ENCODE measurements at places on chromosomes 12 and 14.

- no peak for DNase-seq
Observed at GRCh38 chr12:118690506-118690905, 290.8 kb upstream of the SRRM4 start.

DNA sequence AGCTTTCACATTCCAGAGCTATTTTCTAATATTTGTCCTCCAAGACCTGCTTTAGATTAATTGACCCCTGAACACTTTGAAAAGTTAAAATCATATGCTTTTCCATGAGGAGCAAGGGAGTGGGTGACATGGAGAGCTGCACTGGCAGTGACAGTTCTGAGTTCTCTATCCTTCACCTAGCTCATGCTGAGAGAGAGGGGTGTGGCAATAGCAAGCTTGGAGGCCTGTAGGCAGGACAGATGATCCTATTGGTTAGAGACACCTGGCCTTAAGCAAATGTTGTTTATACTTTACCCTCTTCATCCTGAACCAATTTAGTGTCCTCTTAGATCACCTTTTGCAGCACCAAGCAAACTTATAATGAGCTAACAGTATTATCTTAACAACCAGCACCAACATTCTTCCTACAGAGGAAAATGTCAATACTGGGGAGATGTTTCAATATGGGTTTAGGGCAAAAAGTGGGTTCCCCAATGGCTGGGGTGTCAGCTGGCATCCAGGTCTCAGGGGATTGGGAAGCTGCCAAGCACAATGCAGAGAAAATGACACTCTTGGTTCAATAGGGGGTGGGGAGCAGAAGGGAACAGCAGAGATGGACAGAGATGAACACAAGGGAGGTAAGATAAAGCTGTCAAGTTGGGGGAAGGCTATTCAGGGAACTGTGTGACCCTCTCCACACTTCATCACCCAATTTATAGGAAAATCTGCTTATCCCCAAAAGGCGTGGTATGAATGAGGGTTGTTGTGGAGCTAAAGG lies 37.0 kb upstream of the PPM1H start:
- no peak for DNase-seq

DNA sequence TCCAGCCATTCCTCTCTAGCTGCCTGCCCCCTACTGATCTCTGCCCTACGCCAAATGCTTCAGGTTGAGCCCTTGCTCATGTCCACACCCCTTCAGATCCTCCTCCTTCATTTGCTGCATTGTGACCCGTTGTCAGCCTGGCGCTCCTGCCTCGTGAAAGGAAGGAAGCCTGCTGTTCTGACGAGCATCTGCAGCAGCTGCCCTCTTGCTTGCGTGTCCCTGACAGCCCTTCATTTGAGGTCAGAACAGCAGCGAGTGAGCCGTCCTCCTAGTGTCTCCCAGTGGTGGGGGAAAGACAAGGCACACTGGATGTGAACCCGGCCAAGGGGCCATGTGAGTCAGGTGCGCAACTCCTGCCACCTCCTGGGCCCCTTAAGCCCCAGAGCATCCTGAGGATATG lies 3.0 kb upstream of the PIANP start:
- DNase-seq: no peak

GRCh38 chr14:59236195-59236594 lies 47.7 kb downstream of the DAAM1 start:
- no peak for DNase-seq

GRCh38 chr12:57404966-57405640 lies 25.7 kb downstream of the R3HDM2 start:
- DNase-seq: no peak

DNA sequence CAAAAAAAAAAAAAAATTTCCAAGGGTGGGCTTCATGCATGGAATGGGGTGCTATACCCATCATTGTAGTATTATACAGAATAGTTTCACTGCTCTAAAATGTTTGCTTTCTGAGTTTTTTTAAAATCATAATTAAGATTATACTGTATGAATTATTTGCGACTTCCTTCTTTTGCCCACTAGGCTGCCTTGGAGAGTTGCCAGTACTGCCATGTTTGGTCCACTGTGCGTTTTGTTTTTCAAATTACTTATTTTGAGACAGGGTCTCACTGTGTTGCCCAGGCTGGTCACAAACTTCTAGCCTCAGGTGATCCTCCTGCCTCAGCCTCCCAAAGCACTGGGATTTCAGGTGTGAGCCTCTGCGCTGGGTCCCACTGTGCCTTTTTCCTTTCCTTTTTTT lies 19.9 kb downstream of the PLBD2 start:
- DNase-seq: no peak

- no peak for DNase-seq
Observed at GRCh38 chr12:9763025-9763424, 2.3 kb upstream of the CD69 start.

DNA sequence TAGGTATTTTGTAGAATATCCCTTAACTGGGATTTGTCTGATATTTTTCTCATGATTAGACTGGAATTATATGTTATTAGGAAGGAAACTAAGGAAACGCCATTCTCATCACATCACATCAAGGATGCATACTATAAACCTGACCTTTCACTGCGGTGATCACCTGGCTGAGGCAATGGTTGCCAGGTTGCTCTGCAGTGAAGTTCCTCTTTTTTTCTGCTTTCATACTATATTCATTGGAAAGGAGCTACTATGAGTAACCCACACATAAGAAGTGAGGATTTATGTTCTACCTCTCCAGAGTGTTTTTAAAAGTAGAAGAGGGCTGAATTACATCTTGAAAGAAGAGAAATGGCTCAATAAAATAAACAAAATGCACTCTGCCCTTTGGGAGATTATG lies 31.0 kb upstream of the GRIP1 start:
- no peak for DNase-seq

- no peak for DNase-seq
Observed at GRCh38 chr12:132583411-132583710, 27.0 kb downstream of the LRCOL1 start.

- no peak for DNase-seq
Observed at GRCh38 chr14:75204116-75204515, 27.7 kb upstream of the TMED10 start.

GRCh38 chr14:46887144-46887543 lies 235.6 kb upstream of the RPL10L start:
- no peak for DNase-seq

- DNase-seq: no peak
Observed at GRCh38 chr14:104221071-104221625, 82.8 kb downstream of the KIF26A start.

DNA sequence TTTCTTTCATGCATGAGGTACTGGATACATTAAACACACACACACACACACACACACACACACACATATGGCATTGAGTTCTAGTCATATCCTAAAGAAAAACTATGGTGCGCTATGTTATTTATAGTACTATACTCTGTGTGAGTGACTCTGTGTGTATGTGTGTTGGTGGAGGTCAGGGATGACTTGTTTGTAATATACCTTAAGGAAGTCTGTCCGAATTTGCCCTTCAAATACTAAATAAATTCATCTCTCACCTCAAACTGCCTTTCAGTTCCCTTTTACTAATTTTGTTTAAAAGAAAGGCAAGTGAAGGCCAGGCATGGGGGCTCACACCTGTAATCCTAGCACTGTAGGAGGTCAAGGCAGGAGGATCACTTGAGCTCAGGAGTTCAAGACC lies 2.1 kb upstream of the AKAP5 start:
- no peak for DNase-seq

- peak; percentile 87 for DNase-seq
Observed at GRCh38 chr14:67837011-67837624, 17.5 kb downstream of the RAD51B start.

GRCh38 chr14:51269634-51270033 lies 29.6 kb downstream of the TMX1 start:
- peak; percentile 8 for DNase-seq

GRCh38 chr14:59450716-59451115 lies 14.5 kb downstream of the GPR135 start:
- no peak for DNase-seq

DNA sequence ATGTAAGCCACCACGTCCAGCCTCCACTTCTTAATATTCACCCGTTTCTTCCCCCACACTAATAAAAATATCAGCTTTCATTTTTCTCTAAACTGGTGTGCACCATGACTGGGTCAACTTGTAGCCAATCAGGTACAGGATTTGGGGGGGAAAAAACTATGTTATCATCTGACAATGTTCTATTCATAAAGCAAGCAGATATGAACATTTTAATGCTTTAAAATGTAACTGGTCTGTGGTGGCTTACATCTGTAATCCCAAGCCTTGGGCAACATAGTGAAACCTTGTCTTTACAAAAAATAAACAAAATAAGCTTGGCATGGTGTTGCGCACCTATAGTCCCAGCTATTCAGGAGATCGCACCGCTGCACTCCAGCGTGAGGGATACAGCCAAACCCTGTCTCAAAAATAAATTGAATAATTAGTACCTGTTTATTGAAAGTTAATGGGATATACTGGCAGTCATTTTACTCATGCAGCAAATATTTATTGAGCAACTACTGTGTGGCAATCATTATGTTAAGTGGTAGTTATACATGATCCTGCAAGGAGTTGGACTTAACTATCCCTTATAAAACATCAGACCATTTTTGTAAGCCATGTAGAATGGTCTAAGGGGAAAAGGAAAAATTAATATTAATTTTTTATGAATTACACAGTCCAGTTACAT lies 15.3 kb upstream of the ITPR2 start:
- DNase-seq: peak; percentile 92

- peak; percentile 33 for DNase-seq
Observed at GRCh38 chr12:65170209-65170881, 962 bp downstream of the LEMD3 start.

- no peak for DNase-seq
Observed at GRCh38 chr14:23076785-23077408, 18.0 kb downstream of the ACIN1 start.

DNA sequence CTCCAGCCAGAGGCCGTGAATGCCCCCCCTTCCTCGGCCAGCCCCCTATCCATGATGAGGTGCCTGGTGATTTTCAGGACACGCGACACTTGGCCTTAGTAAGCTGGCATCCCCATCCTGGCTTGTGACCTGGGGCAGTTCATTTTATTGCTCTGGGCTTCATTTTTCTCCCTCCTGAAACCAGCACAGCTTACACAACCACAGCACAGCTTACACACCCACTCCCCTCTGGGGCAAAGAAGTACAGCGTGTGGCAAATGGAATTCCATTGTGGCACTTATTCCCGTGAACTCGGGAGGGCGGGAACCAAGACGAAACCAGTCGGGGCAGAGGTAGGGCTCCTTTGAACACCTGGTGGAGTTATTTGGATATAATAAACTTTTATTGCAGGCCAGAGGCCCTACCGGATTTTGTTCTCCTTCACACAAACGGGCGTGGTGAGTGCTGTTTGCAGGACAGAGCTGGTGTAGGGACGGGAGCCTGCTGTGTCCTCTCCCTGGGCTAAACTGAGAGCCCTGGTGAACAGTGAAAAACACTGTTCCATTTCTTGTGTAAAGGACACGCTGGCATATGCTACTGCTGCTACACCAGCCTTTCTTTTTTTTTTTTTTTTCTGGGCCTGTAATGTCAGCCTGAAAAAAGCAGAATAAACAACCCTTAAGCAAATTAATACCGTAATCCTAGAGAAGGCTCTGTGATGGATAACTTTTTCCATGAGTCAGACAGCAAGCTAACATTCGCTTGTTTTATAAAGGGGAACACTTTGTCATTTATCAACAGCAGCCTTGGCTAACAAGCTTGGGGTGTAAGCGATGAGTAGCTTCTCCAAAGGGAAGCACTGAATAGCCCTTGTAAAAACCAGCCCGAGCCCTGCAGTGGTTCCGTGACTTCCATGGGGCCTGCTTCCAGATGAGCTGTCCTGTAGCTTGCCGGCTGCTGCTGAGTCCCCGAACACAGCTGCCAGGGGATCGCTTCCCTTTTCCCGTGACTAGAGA lies 29.3 kb downstream of the CD9 start:
- peak; percentile 93 for DNase-seq

DNA sequence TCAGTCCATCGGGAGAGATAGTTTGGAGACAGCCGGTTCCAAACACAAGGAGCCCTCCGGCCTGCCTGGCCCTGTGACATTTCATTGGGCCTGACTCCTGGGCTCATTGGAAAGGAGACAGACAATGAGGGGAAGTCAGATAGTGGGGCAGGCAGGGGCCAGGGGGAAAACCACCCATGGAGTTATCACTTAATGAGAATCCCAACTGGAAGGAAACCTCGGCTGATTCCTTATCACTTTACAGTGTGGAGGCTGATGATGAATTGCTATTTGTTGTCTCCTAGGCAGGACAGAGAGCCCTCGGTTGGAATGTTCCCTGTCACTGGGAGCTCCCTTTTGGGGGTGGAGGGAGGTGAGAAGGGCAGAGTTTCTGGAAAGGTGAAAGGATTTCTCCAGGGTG lies 44.4 kb downstream of the TBX5 start:
- no peak for DNase-seq

DNA sequence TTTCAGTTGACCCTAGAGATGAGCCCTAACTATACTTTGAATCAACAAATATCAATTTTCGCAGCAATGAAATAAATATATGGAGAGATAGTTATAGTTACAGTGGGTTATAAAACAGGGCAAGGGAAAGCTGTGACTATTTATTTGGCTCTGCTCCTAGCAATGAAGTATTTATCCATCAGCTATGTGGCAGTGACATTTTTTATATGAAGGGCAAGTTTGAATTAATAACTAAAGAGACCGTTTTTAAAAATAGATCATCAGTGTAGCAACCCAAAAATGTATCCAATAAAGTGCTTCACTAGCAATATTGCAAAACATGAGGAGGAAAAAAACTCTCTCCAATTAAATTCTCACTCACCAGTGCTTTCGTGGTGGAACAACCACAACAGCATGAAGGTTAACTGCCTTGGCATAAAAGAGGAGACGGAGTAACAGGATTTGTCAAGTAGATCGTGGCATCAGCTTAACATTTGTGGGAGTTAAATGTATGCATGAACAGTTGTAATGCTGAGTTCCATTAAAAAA lies 58.1 kb upstream of the NUDT4 start:
- DNase-seq: no peak

GRCh38 chr12:55762646-55763045 lies 19.7 kb downstream of the GDF11 start:
- DNase-seq: no peak

DNA sequence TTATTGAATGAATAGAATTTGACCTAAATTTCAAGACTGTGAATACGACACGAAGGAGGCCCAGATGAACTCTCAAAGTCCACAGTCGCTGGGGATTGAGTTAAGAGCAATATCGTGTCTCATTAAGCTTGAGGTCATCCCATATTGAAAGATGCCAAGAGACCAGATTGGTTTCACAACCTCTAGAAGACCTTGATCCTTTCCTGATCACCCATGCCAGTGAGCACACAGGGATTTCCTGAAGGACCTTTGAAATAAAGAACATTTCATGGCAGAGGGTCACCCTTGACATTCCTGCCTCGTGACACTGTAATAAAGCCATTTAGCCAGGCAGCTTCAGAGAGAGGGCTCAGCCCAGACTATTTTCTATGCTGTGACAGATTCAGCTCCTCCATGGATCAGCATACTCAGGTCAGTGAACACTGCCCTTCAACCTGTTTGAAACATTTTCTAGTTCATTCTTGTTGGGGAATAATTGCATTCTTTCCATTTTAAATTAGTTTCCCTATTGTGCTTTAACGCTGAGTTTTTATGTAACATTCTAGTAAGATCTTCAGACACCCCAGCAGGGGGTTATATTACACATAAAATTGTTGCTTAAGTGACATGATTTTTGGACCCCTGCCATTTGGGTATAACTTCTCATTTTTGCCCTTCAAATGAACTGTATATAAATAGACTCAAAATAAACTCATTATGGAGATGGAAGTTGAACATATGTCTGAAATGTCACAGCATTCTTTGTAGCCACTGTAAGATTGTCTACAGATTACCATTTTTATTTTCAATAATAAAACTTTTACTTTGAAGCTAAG lies 213.2 kb downstream of the C12orf50 start:
- DNase-seq: no peak

Measured in amniotic epithelial cell (primary cell).